ENCODE measurements at places on chromosomes 2 and 18.

GRCh38 chr2:71619230-71619741 is 165.9 kb downstream of the DYSF start:
- DNase-seq: no peak

- no peak for DNase-seq
Observed at GRCh38 chr18:59423259-59423658, 64.2 kb upstream of the LMAN1 start.

DNA sequence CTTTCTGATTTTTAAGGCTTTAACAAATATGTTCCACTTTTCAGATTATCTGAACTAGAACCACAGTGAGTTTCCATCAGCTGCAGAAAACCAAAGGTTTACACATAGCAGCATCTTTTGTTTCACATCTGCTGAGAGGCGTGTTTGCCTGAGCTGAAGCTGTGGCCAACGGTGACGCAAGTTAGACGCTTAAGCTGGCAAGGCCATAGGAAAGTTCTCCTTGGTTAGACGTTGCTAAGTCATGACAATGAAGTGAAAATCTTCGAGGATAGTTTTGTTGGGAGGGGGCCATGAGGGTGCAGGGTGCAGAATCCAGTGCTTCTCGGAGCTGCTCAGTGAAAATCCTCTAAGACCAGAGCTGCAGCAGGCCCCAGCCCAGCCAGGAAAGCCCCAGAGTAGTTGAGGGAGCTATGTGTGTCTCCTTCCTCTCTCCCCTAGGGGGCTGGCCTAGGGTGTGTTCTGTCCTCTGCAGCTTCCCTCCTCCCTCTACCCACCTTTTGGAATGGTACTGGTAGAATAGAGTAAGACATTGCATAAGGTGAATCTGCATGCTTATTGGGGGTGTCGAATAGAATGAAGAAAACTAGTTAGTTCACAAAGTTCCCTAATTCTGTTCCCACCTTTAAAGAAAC is 105.4 kb downstream of the FHOD3 start:
- DNase-seq: no peak

- peak; percentile 31 for DNase-seq
Observed at GRCh38 chr2:29293830-29294438, 178.7 kb downstream of the CLIP4 start.

DNA sequence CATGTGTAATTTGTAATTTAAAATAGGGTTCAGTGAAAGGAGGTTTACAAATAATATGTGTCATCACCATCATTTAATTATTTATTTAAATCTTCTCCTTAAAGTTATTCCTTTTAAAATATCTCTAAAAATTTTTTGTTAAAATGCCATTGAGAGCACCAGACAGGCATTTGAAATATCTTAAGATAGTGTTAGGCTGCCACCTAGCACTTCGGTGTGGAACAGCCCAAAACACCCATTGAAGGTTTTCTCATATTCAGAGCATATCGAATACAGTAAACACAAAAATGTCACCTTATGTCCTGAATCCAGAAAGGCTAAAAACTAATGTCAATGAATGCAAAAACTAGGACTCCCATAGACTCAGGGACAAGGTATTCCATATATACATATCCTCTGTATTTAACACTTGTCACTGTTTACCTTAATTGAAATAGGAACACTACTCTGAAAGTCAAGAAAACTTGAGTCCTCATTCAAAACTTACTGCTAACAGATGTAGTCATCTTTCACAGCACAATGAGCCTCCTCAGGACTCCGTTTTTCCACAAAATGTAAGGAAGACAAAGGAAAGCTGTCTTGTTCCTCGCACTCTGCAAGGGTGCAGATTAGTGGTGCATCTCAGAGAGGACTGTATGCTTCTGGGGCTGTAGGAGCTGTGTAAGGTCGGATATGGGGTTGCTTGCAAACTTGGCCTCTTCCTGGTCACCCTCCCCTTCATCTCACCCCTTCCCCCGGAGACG is 329.5 kb downstream of the PAX3 start:
- DNase-seq: peak; percentile 44

- DNase-seq: no peak
Observed at GRCh38 chr2:310994-311393, 23.1 kb upstream of the ALKAL2 start.

- DNase-seq: no peak
Observed at GRCh38 chr2:100560216-100560830, 2.5 kb upstream of the PDCL3 start.

DNA sequence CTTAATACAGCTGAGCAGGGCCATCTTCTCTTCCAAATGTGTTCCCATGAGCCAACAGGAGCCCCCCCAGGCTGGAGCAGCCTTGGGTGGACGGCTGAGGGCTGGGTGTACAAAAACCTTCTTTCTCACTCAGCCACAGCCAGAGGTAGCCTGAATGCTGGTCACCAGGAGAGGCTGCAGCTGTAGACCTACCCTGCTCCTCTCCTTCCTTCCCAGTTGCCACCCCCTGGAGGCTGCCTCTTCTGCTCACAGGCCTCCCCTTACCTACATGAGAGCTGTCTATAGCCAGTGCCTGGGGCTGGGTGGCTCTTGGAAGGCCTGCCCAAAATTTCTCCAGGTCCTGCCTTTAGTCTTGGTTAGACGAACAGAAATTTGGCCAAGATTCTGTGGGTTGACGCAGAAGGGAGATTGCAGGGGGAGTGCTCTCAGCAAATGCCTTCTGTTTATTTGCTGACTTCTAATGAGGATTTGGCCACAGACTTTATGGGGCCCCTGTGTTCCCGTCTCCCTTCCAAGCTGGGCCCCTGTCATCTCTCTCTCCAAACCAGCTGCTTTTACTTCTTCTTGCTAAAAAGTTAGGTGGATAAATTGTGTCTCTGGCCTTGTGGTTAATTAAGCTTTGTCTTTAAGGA is 18.3 kb downstream of the CELF4 start:
- DNase-seq: no peak

DNA sequence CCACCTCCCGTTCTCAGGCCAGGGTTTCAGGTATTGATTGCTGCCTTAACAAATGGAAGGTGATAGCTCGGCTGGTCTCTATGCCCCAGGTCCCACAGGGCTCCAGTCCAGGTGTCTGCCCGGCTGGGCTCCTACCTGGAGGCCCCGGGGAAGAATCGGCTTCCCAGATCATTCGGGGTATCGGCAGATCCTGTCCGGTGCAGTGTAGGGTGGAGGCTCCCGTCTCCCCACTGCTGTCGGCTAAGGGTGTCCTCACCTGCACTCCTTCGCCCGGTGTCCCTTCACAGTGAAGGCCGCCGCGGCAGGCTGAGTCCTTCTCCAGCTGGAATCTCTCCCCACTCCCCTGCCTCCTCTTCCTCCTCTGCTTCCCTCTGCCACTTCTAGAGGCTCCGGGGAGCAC is 573.9 kb upstream of the SALL3 start:
- DNase-seq: no peak
